ENCODE measurements at places on chromosomes 1 and 21. TPM values are rescaled to one million over a fixed set of nuclear protein-coding genes. Genes with fewer than 3 reads are reported as not detected.

PFKFB2 gene
- total RNA-seq: 0.07 TPM

KLHL20 gene
- total RNA-seq: 28.4 TPM

GSTM2 gene
- 6.2 TPM for total RNA-seq

MYOG gene
- not detected for total RNA-seq

NPHS2 gene
- total RNA-seq: not detected

SDCCAG8 gene
- total RNA-seq: 41.0 TPM

BARHL2 gene
- not detected for total RNA-seq

GJA8 gene
- not detected for total RNA-seq

SLC19A2 gene
- 2.3 TPM for total RNA-seq

SIM2 gene
- total RNA-seq: not detected

- no peak for DNase-seq
Observed at GRCh38 chr1:186829686-186830587, 1.2 kb downstream of the PLA2G4A start.

DNA sequence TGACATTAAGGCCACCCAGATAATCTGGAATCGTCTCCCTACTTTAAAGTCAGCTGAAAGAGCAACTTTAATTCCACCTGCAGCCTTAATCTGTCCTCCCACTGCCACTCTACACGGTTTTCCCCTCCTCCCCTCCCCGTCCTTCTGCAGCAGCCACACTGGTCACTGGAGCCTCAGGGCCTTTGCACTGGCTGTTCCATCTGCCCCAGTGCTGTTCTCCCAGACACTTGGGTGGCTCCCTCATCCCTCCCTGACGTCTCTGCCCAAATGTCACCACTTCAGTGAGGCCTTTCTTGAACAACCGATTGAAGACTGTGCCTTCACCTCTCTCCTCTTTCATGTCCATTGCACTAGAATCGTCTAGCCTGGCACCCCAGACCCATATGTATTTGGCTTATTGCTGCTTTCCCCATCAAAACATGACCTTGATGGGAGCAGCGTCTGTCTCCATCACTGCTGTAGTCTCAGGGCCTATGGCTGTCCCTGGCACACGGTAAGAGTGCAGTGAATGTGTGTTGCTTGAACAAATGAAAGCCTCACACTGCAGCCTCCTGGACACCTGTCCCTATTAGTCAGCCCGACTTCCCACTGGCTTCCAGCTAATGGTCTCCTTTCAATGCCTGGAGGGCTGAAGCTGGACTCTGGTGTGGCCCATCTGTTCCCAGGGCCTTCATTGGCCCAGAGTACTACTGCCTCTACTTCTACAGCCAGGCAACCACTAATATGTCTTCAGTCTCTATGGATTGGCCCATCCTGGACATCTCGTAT is 10.6 kb upstream of the PRDM16 start:
- DNase-seq: no peak

GRCh38 chr1:90714521-90714951 is 2.6 kb downstream of the BARHL2 start:
- peak; percentile 11 for DNase-seq

GRCh38 chr1:198678901-198679329 is 40.1 kb downstream of the PTPRC start:
- peak; percentile 98 for DNase-seq

- DNase-seq: no peak
Observed at GRCh38 chr1:236281198-236281653, 532 bp downstream of the ERO1B start.

GRCh38 chr21:44328242-44328895 is 10.8 kb downstream of the CFAP410 start:
- no peak for DNase-seq

- DNase-seq: peak; percentile 84
Observed at GRCh38 chr1:208093754-208094719, 150.1 kb downstream of the PLXNA2 start.

- peak; percentile 24 for DNase-seq
Observed at GRCh38 chr21:39385299-39386145, 36.6 kb upstream of the HMGN1 start.

DNA sequence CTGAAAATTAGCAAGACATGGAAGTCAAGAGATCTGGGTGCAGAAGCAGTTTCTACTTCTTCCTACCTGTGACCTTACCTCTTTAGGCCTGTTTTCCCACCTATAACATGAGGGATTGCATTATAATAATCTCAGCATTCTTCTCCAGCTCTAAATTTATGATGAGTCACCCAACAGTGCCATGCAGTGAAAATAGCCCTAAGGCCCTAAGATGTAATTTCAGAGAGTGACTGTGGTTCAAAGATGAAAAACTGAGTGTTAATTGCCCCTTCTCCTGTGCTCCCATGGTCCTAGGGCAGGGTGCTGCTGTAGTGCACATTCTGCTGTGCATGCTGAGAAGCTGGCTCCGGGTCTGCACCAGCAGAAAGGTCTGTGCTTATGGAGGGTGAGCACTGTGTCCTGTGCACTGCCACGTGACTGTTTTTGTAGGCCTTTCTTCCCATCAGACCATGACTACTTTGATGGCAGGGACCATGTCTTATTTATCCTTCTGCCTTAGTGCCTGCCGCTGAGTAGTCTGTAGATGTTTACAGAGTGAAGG is 29.7 kb downstream of the JUN start:
- DNase-seq: no peak

- DNase-seq: peak; percentile 55
Observed at GRCh38 chr1:86773341-86774288, 69.2 kb downstream of the SH3GLB1 start.

DNA sequence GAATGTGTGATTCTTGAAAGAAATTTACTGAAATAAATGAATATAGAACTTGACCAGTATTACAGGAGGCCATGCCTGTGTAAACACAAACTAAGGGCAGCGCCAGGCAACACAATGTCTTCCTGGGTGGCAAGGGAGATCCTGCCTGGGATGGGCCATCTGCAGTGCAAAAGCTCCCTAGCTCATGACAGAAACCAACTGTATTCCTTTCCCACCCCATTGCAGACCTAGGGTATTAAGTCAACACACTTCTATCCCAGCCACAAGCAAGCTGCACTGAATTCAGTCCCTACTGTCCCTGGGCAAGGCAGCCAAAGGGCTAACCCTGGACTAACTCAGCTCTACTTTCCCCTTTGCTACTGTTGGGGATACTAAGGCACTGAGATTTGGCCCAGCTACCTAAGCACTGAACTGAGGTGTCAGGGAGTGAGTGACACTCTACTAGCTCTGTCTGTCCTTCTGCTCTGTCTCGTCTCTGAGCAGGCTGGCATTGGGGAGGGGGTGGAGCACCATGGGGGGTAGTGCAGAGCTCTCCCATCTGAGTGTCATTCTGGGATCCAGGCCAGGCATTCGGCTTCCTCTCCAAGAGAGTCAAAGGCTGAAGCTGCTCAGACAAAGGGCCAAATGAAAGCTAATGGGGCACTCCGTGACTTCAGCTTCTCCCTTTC is 2.5 kb downstream of the INKA2 start:
- no peak for DNase-seq

GRCh38 chr1:195804547-195804946 is 803.7 kb downstream of the KCNT2 start:
- DNase-seq: no peak

- no peak for DNase-seq
Observed at GRCh38 chr1:165137551-165138316, 218.8 kb downstream of the LMX1A start.

DNA sequence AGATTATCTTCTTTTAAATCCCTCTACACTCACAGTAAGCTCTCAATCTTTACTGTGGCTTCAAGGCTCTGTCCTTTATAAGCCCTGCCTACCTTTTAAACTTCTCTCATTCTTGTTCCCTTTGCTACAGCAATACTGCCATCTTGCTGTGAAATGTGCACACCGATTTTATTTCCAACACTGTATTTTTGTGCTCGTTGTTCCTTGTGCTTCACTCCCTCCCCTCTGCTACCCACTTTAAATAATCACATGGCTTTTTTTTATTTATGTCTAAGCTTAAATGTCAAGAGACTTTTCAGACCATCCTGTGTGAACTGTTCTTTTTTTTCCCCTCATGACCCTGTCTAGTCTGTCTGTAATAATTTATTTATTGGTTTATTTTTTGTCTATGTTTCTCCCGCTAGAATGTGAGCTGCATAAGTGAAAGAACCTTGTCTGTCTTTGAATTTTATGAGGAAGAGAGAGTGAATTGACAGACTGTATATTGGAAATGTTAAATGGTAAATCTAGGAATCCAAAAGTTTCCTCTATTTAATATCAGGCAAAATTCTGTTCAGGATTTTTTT is 45.7 kb downstream of the ABCD3 start:
- peak; percentile 79 for DNase-seq

DNA sequence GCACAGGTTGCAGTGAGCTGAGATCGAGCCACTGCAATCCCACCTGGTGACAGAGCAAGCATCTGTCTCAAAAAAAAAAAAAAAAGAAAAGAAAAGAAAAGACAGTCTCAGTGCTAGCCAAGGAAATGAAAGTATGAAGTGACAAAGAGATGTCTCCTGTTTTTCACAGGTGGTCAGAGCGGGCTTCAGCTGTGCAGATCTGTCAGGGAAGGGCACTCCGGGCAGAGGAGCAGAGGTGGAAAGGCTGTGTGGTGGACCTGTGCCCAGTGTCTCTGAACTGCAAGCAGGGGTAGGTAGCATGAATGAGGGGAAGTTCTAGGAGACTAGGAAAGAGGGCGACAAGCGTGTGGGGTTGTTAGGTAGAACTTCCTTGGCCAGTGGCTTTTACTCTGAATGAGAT is 67.5 kb downstream of the CD247 start:
- no peak for DNase-seq

DNA sequence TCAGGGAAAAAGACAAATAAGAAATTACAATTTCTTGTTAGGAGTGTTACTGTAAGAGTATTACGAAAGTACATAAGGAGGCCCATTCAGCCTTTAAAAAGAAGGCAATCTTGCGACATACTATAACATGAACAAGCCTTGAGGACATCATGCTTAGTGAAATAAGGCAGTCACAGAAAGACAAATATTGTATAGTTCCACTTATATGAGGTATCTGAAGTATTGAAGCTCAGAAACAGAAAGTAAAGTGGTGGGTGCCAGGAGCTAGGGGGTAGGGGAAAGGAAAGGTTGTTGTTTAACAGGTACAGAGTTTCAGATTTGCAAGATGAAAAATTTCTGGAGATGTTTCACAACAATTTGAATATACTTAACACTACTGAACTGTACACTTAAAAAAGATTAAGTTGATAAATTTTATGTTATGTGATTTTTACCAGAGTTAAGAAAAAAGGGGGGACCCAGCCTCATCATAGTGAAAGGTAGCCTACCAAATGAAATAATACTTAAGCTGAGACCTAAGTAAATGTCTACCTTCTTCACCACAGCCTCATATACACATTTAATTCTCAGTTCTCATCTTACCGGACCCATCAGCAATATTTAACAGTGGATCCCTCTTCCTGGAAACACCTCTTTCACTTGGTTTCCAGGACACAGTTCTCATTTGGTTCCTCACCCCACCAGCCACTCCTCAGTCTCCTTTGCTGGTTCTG is 19.5 kb downstream of the USP24 start:
- no peak for DNase-seq

GRCh38 chr1:232524056-232524455 is 105.9 kb downstream of the SIPA1L2 start:
- no peak for DNase-seq

DNA sequence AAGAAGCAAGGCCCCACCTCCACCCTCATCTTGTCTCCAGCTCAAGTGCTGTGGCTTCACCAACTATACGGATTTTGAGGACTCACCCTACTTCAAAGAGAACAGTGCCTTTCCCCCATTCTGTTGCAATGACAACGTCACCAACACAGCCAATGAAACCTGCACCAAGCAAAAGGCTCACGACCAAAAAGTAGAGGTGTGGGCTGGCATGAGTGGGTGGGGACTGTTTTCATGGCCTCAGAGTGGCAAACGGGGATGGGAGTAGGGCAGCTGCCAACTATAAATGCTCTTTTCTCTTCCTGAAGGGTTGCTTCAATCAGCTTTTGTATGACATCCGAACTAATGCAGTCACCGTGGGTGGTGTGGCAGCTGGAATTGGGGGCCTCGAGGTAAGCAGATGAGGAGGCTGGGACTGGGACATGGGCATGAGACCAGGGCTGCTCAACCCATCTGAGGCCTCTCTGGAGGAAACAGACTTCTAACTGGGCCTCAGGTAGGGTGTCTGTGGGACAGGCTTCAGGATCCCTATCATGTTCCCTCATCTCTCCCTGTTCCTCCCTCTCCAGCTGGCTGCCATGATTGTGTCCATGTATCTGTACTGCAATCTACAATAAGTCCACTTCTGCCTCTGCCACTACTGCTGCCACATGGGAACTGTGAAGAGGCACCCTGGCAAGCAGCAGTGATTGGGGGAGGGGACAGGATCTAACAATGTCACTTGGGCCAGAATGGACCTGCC is 8.8 kb upstream of the P3R3URF start:
- no peak for DNase-seq

- DNase-seq: no peak
Observed at GRCh38 chr1:30506291-30507015, 216.9 kb downstream of the MATN1 start.

- no peak for DNase-seq
Observed at GRCh38 chr21:35328856-35329455, 279.9 kb upstream of the RUNX1 start.

- DNase-seq: peak; percentile 84
Observed at GRCh38 chr1:71049951-71050598, 2.5 kb upstream of the PTGER3 start.

DNA sequence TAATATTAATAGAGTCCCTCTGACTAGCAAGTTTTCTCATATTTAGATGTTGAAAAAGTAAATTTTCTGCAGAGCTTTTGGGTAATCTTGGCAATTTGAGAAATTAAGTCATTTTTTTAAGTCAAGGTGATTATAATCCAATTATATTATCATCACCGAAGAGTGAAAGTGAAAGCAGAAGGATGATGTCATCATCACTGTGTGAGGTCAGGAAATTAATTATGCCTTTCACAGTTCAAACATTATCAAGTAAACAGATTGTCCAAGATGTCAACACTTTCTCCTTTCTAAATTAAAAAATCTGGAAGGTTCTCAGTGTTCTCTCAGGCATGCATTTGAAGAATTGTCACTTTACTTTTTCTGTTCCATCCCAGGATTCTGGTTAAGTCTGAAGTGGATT is 296.0 kb downstream of the TBX15 start:
- DNase-seq: peak; percentile 42

DNA sequence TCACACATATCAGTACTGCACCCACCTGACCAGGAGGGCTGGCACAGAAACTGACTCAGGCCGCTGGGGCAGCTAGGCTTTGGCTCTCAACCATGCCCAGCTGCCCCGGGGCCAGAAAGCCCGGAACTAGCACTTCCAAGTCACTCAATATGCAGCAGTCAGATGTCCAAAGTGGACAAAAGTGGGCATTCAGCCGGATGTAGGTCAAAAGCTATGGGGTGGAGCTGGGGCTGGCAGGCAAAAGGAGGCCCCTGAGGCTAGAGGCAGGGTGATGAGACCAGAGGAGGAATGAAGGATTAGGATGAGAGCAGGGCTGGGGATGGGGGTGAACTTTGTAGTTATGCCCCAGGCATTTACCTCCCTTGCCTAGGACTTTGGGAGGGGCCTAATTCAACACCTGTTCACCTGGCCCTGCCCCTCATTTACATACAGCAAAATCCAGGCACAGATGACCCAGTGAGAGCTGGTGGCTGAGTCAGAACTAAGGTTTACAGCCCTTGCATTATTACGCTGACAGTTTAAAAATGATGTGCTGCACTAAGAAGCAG is 30.7 kb upstream of the EDN2 start:
- no peak for DNase-seq

- DNase-seq: no peak
Observed at GRCh38 chr1:235835226-235835625, 31.5 kb downstream of the LYST start.
